ENCODE measurements at places on chromosomes 11 and 22. TPM values are rescaled to one million over a fixed set of nuclear protein-coding genes. Genes with fewer than 3 reads are reported as not detected.

Gene OR2AT4
- total RNA-seq: not detected

Gene RFPL1
- not detected for total RNA-seq

DNA sequence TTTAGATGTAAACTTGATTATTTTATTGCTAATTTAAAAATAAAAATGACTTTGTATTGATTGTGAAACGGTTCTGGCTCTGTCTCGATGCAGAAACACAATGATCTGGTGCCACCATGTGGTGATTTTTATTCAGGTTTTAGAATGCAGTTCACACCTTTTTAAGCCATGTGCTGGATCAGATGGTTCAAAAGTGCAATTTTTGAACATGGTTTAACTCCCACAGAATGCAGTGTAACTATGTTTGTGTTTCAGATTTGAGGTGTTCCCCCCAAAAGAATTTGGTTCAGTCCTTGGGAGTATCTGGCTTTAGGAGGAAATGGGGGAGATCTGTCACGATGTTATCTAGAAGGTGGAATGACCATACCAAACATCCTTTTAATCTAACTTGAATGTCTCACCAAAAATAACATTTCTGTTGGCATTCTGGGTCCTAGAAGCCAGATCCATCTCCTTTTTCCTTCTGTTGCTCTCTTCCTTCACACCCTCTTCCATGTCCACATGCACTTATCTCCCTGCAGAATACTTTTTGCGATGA lies 7.9 kb downstream of the MRPL16 start:
- no peak for DNase-seq

Gene SYCE3
- total RNA-seq: not detected

DNA sequence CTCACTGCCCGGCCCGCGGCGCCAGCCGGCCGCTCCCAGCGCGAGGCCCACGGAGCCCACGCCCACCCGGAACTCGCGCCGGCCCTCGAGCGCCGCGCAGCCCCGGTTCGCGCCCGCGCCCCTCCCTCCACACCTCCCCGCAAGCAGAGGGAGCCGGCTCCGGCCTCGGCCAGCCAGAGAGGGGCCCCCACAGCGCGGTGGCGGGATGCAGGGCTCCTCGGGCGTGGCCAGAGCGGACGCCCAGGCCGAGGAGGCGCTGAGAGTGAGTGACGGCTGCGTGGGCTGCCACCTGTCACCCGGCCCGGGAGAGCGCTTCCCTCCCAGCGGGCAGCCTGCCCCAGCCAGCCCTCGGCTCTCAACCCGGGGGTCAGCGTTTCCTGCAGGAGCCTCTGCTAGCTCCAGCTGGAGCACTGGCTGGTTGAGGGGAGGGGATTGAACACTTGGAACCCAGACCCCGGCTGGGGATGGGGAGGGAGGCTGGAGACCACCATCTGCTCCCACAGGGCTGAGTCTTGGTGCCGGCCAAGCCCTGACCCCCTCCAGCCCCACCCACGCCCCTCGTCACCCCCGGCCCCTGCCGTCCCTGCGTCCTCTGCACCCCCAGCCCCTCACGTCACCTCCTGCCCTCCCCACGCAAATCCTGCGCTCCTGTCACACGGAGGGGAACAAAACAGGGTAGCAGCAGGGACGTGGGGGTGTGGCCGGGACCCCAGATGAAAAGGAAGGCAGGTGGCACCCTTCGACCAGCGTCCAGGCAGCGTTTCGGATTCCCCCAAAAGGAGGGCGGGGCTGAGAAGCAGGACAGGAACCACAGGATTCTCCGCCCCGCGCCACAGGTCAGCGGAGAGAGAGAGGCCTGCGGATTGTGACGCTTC lies 157.0 kb downstream of the BRD1 start:
- no peak for DNase-seq

DNA sequence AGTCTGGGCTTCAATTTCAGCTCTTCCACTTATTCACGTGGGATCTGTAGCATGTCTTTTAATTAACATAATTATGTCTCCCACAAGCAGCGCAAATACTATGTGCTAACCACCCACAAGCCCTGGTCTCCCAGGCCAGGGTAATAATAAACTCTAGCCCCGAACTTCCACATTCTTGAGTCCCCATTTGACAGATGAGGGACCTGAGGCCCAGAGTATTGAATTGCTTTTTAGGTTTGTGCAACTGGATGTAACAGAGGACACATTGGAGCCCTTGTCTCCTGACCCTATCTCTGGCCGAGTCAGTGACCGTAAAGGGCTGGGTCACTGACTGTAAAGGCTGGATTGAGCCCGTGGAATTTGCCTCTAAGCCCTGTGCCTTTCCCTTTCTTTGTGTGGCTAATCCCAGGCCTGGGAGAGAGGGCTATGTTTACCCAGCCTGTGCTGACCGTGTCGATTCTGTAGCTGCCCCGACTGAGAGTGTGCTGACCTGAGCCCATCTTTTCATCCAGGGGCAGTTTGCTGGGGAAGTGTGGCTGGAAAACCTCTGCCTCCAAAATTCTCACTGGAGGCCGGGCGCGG lies 3.9 kb downstream of the CRYBB2 start:
- DNase-seq: no peak

Measured in H1 (cell line).